ENCODE measurements at places on chromosomes 3 and 15.

GRCh38 chr15:39517122-39517855 is 63.6 kb upstream of the THBS1 start:
- DNase-seq: no peak

DNA sequence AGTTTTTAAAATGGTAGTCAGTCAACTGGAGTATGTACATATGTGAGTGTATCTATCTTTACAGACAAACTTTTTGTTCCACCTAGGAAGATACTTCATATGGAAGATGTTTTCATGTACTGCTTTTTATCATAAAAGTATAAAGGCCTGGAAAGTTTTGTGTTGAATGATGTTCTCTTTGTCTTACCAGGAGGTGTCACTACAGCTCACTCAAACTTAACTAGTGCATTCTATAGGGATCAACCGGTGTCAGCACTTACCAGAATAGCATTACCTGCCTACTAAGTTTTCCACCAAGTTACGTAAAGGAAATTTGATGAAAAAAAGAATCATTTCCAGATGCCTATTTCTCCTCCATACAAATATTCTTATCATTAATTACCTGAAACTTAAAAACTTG is 522.6 kb upstream of the SEMA6D start:
- no peak for DNase-seq

DNA sequence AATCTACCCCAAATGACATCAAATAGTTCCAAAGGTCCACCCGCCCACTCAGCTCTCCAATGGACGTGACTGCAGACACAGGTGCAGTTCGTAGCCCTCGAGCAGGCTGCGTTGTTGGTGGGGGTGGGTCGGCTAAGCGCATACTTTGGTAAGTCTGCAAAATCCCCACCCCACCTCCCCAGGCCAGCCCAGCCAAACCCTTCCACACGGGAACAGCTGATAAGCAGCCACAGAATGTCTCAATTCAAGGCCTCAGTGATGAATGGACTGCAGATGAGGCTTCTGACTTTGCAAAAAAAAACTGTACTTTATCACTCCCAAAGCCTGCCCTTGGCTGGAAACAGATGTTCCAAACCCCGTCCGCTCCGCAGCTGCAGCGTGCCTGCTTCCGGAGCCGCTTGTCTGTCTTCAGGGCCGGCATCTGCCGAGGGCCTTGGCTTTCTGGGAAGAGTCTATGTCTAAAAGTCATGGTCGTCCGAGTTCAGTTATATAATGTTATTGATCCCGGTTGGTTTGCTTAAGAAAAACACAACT is 38.2 kb downstream of the PCSK6 start:
- DNase-seq: no peak

- peak; percentile 1 for DNase-seq
These were observed 124.4 kb upstream of the LIPC start for GRCh38 chr15:58307313-58307961.

GRCh38 chr3:42129014-42129953 is 38.1 kb downstream of the TRAK1 start:
- no peak for DNase-seq

- no peak for DNase-seq
These were observed 376.8 kb upstream of the SEMA6D start for GRCh38 chr15:47340571-47340920.

DNA sequence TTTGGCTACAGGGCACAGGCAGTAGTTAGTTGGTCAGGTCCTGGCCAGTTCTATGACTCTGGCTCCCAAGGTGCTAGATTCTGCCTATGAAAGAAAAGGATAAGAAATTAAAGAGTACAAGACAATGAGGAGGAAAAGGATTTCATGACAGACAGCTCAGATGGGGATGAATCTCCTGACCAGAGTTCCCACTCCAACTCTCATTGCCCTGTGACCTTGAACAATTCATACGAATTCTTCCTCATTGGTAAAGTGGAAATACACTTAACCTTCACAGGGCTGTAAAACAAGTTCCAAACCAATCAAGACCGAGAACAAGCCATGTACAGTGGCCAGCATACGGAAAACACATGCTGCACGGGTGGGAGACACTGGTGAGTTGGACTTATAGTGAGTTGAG is 23.7 kb downstream of the CLEC3B start:
- DNase-seq: no peak

GRCh38 chr3:155070932-155071387 is 9.2 kb upstream of the MME start:
- DNase-seq: no peak

GRCh38 chr3:117282566-117282965 is 573.0 kb downstream of the TUSC7 start:
- DNase-seq: no peak

DNA sequence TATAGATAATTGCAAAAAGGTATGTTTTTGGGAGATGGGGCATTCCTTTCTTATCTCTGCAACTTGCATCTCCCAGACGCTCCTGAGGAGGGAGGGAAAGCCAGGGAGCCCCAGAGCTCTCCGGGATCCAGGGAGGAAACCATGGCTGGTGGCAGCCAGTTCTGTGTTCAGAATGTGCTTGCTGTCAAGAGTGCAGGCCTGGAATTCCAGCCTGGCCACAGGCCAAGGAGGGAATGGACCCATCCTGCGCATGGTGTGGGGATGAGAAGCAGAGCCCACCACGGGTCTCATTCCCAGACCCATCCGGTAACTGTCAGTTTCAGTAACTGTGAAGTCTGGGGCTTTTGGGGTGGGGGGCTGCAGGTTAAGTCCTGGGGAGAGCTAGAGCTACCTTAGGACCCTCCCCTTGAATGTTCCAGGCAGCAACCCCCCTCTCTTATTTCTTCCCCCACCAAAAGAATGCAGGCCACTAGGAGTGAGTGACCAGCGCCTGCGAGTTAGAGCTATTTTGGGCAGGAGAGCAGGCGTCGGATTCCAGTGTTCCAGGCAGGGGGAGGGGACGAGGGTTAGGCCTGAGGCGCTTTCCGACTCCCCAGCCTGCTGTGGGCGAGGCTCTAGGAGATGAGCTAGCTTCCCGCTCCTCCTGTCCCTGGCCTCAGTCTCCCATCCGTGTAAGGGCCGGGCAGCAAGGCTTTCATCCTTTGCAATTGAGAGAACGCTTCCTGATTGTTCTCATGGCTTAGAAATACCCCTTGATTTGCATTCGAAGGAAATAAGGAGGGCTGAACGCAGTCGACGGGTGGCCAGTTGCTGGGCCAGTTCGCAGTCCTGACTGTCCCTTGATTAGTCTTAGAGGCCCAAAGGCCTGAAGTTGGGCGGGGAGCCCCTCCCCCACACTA is 781 bp upstream of the DAG1 start:
- no peak for DNase-seq

DNA sequence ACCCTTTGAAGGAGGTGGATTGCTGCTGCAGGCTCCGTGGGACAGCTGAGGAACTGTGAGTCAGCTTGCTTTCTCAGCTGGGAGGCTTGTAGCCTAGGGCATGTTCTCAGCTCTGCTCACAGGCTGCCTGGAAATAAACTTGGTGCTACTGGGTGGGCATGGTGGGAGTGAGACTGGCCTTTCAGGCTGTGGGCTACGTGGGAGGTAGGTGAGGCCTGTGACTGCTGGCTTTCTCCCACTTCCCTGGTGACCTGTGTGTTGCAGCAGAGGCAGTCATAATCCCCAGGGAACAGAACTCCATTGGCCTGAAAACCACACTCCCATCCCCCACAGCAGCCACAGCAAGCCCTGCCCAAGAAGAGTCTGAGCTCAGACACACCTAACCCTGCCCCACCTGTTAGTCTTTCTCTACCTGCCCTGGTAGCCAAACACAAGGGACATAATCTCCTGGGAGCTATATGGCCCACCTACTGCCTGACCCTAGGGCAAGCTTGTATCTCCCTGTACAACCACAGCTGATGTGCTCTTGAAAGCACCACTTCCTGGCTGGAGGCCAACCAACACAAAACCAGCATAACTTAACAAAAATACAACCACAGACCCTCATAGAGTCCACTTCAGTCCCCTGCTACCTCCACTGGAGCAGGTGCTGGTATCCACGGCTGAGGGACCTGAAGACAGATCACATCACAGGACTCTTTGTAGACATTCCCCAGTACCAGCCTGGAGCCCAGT is 236.5 kb downstream of the SQOR start:
- DNase-seq: no peak

GRCh38 chr3:115986555-115987207 is 363.4 kb downstream of the GAP43 start:
- DNase-seq: no peak

DNA sequence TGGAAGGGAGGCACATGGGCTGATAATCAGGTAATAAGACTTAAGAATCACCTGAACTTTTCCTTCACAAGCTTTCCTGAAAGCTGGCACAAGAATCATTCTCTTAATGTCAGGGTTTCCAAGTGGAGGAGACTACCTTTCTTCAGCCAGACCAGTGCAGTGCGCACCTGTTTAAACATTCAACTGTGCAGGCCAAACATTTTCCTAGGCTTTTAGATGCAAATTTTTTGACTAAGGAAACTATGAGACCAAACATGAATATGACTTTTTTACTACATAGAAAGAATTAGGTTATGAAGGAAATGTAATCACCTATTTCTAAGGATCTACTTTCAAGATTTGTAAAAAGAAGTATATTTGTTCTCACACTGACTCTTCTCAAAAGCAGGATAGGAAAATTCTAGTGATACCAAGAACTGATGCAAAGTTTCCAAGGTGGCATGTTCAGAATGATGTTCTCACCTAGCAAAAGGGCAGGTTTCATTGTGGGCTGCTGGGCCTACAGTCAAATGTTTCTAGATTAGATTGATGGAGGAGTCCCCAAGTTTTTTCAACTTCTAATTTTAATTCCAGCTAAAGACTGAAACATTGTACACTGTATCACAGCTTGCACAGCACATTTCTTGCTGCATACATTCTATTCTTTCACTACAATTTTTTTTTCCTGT is 339.1 kb downstream of the TIGIT start:
- no peak for DNase-seq

- DNase-seq: no peak
These were observed 135.8 kb upstream of the ANKRD28 start for GRCh38 chr3:15933439-15934139.

- DNase-seq: no peak
These were observed 289.7 kb upstream of the TPRG1 start for GRCh38 chr3:188881954-188882641.

DNA sequence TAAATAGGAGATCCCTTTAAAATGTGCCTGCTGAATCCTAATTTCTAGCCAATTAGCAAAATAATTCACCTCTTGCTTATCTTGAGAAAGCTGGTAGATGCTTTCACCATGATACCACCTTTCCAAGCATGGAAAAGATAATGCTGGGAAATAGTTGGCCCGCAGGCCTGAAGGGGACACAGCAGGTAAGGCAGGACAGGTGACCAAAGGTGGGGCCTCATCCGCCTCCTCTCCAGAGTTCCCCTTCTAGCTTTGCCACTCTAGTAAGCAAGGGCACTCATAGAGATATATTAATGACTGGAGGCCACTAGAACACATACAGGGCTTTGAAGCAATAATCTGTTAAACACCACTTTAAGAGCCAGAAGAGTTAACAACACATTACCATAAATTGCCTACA is 45.5 kb downstream of the SATB1 start:
- DNase-seq: no peak

DNA sequence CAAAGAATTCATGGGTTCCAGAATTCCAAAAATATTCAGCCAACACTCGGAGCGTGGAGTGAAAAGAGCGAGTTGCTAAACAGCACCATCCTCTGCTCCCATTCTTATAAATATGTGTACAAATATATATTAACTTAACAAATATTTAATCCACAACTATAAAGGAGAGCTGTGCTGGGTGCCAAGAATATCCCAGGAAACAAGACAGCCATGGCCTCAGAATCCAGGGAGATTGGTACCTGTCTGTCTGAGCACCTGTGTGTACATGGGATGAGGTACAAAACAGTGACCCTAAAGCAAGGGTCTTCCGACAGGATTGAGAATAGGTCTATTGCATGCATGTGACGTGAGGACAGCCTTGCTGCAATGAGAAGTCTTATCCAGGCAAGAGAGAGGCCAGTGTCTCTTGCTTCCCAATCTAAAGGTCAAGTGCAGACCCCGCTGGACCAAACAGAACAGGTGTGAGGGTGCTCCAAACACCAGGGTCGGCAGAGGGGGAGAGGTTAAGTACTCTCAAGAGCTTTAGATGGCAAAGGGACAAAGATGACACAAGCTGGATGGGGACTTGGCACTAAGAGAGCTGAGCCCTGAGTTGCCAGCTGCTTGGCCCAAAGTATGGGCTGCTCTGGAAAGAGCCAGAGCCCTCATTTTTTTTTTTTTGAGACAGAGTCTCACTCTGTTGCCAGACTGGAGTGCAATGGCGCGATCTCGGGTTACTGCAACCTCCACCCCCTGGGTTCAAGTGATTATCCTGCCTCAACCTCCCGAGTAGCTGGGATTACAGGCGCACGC is 36.2 kb downstream of the HOMER2 start:
- no peak for DNase-seq

GRCh38 chr3:24096695-24097290 is 151.7 kb downstream of the NR1D2 start:
- DNase-seq: no peak

GRCh38 chr3:106629215-106629832 is 747.9 kb upstream of the CCDC54 start:
- no peak for DNase-seq

- DNase-seq: no peak
These were observed 129.3 kb upstream of the UBE2E2 start for GRCh38 chr3:23073724-23074305.

DNA sequence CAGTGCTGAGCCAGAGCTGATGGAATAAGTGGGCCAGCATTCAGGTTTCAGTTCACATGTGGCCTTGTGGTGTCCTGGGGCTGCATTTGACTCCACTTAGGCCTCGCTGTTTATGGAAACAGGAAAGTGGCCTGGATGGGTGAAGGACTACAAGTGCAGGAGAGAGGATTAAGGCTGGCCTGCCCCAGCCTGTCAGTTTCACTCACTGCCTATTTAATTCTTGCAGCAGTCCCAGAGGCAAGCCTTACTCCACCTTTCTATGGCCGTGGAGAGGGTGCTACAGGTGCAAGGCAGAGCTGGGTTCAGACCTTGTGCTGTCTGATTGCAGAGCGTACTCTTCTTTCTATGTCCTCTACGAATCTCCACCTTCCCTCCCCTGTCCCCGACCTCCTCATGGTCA is 37.7 kb downstream of the ABHD17C start:
- no peak for DNase-seq

DNA sequence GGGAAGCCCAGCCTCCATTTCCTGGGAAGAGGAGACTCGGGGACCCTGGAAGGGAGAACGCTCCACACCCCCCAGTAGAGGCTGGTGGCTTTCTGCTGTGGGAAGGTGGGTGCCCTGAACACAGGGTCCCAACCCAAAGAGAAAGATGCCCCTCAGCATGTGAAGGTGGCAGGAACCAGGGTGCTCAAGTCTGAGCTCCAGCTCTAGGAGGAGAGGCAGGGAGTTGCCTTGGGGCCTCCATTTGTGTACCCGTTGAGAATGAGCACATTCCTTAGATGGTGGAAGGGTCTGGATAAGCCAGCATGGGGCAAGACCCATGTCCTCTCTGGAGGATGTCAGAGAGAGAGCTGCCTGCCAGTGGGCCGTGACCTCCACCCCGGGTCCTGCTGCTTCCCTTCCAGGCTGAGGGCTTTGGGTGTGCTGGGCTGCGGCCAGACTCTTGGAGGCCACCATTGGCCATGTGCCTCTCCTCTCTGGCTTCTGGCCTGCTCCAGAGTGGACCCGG is 212.4 kb downstream of the TBC1D2B start:
- DNase-seq: no peak
